Type B pancreatic cell (in vitro differentiated cells): ENCODE measurements at places on chromosomes 3 and 15.

DNA sequence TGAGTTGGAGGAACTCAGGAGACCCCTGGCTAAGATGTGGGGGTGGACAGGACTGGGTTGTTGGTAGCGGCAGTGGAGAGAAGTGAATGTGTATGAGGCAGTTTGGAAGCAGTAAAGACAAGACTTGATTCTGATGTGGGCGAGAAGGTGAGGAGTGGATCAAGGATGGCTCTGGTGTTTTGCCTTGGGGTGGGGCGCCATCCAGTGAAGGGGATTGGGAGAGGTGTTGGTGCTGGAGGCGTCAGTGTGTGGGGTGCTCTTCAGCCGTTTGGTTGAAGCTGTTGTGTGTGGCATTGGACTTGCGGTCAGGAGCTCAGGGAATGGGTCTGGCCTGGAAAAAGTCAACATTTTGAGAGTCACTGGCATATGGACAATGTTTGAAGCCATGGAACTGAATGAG is 13.3 kb downstream of the FAN1 start:
- DNase-seq: no peak

DNA sequence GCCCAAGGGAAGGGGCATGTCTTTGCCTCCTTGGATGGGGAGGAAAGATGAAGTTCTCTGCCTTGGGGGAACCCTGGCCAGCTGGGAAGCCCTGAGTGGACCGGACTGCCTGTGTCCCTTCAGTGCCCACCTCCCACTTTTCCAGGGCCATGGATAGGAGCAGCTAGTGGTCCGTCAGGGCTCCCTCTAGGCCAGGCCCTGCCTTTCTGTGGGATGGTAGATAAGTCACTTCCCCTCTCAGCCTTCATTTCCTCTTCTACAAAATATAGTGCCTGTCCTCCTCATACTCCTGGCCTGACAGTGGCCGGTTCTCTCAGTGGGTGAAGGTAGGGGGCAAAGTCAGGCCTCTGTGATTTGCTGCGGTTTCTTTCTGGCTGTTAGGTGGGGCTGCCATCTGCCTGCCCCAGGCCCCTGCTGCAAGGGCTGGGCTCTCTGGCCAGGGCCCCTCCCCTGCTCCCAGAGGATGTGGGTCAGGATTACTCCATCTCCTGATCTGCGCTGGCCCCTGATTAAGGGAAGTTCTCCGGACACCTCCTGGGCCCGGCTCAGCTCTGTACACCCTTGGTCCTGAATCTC is 1.4 kb downstream of the PLEKHO2 start:
- no peak for DNase-seq

GRCh38 chr3:127723011-127723567 is 50.3 kb downstream of the ABTB1 start:
- DNase-seq: no peak

- no peak for DNase-seq
Measured at GRCh38 chr3:195524171-195524896, 18.8 kb downstream of the PPP1R2 start.

DNA sequence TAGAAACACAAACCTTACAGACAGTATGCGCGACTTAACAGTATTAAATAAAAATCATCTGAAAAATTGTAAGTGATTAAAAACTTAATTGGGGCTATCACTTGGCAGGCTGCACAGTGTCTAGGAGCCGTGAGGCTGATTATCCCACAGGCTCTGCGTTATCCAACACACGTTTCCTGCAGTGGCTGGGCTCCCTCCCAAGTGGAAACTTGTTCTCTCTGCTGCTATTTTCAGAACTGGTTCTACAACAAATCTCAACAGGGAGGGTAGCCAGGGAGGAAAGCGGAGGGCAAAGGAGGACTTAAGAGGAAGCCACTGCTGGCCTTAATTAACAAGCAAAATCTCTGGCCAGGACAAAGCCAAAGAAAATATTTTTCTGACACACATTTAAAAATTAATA is 555.2 kb downstream of the MAGI1 start:
- DNase-seq: no peak

GRCh38 chr3:197000211-197000610 is 29.4 kb downstream of the MELTF start:
- no peak for DNase-seq

- DNase-seq: peak; percentile 44
Measured at GRCh38 chr3:141127344-141128125, 76.4 kb downstream of the SPSB4 start.

- no peak for DNase-seq
Measured at GRCh38 chr15:51161491-51162220, 67.0 kb upstream of the TNFAIP8L3 start.

DNA sequence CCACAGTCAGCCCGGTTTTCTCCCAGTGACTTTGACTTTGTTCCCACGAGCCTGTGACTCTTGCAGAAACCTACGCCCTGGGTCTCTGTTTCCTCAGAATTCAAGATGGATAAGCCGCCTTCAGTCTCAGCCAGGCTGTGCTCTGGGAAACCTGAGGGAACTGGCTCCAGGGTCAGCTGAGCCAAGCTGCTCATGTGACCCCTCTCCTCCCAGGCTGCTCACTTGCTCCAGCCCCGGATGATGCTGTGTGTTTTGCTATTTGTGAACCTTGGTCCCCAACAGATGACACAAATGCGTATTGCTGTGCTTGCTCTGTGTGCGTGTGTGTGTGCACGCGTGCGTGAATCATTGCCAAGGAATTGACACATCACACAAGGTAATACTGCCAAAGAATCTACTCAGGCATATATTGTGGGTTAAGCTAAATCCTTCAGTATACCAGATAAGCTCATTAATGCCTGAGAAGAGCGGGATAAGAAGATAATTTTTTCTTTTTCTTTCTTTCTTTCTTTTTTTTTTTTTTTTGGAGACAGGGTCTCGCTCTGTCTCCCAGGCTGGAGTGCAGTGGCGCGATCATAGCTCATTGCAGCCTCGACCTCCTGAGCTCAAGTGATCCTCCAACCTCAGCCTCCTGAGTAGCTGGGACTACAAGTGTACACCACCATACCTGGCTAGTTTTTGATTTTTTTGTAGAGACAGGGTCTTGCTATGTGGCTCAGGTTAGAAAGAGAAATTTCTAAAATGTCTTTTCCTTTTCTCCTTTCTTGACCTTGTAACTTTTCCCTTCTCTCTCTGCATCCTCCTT is 29.2 kb upstream of the UMPS start:
- DNase-seq: no peak

GRCh38 chr15:74402873-74403587 is 30.7 kb downstream of the SEMA7A start:
- DNase-seq: no peak

DNA sequence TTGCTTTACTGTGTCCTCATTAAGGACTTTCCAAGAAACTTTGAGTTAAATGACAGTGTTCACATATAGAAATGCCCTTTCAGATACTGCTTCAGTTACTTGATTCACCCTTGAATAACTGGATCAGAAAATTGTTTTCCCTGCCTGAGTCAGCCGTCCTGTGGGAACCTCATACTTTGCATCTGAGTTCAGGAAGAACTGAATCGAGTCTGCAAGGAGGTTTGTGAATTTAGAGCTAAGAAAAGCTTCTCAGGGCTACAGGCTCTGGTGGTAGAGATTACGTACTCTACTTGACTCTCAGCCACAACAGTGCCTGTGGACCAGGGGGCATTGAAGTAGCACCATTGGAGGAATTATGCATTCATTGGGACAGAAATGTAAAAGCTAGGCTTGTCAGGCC is 252.4 kb upstream of the C2CD4B start:
- DNase-seq: no peak

DNA sequence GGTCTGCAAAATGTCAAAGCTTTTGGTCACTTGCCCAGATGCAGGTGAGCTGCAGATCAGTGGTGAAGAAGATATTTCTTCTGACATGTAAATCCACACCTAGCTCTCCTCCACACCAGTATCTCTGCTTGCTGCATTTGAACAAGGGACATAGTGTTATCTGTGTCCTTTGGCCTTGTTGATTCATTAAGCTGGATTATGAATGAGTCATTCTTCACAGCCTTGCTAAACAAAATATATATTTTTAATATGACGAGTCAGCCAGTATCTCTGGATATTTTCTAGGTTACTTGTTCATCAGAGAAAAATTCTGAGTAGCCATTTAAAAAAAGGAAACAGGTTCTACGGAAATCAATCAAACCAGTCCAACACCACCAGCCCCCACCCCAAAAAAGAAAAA is 190.6 kb upstream of the ADAMTS9 start:
- DNase-seq: no peak

DNA sequence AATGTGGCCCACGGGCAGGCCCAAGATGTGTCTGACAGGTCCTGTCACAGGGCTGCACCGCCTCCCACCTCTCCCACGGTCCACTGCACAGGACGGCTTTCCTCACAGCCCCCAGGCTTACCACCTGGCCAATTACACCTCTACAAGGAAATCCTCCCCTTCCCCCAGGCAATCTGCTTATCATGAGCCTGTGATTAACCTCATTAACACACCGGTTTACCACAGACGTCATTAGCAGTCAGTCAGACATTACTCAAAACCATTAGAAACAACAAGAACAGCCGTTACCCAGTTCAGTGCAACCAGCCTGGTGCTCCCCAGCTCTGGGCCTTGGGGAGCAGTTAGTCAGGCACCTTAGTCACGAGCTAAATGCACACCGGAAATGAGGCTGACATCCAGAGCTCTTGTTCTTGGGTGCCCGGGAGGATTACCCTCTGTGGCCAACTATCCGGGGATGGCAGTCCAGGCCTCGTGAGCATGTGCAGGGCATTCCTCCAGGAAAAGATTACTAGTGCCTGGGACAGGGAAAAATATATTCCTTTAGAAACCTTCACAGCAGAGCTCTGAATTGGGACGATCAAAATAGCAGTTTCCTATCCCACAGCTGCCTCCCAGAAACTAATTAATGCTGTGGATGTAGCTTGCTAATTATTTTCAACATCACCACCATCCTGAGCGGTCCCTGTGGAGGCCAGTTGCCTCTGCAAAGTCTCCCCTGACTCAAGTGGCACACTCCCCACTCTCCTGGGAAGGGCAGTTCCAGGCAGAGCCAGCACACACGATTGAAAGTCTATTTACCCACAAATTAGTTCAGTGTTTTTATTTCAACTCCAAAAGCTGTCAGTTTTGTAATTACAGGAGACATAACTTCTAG is 117.4 kb upstream of the ZBED2 start:
- DNase-seq: no peak

GRCh38 chr15:29986946-29987345 is 95.8 kb upstream of the GOLGA8J start:
- no peak for DNase-seq

- DNase-seq: no peak
Measured at GRCh38 chr3:50089609-50089945, 858 bp downstream of the RBM5 start.

DNA sequence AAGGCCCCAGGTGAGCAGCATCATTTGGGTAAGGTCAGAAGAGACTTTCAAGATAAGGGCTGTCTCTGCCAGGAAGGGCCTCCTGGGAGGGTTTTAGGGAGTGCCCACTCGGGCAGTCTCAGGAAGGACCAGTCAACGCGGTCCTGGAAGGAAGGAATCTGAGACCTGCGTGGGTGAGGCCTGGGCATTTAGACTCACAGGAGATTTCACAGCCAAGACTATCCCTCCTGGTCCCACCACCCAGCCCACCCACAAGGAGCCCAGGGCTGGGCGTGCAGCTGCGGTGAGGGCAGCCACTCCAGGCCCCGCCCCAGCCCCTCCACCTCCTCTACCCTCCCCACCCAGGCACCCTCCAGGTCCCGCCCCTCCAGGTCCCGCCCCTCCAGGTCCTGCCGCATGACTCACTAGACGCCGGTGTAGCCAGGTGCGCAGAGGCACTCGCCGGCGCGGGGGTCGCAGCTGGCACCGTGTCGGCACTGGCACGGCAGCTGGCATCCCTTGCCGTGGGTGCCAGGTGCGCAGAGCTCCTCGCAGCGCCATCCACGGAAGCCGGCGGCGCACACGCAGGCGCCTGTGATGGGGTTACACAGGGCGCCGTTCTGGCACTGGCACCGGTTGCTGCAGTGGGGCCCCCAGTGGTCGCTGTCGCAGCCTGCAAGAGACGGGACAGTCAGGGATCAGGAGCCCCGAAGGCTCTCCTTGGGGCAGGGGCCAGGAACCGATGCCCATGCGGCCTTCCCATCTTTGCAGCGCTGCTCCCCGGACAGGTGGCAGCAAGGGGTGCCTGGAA is 112.7 kb downstream of the RAB11A start:
- no peak for DNase-seq

GRCh38 chr3:88180398-88180999 is 30.7 kb downstream of the C3orf38 start:
- DNase-seq: no peak

DNA sequence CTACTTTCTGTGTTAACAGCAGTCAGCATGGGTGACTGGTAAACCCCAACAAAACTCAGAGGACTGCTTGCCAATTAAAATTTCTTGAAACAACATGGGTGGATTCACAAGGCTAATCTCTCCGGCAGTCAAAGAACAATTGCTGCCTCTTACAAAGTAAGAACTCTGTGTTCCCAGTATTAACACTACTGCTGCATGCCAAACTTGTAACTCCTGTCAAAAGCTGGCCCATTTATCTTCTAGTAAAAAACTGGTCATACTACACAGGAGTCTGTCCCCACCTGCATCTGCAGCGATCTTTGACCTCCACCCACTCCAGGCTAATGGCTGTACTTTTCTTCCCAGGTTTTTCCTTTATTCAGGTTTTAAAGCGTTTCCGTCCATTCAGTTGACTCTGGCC is 8.7 kb upstream of the ZNF589 start:
- no peak for DNase-seq

DNA sequence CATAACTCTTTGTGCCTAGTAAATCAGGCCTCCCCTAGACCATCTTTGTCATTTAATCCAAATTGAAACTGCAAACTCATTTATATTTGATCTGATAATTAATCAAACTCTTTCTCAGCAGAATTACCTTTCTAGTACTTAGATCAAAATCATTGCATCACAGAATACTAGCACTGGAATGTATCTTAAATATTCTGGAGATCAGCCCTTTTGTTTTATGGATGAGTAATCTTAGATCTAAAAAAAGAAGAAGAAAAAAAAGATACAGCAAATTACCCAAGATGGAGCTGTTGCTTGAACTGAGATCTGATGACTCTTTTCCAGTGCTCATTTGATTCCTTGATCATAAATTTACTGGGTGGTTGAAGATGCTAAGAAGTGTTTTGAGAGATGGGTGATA is 47.9 kb downstream of the NAALADL2 start:
- no peak for DNase-seq

GRCh38 chr3:37163262-37164015 is 10.9 kb downstream of the LRRFIP2 start:
- no peak for DNase-seq

DNA sequence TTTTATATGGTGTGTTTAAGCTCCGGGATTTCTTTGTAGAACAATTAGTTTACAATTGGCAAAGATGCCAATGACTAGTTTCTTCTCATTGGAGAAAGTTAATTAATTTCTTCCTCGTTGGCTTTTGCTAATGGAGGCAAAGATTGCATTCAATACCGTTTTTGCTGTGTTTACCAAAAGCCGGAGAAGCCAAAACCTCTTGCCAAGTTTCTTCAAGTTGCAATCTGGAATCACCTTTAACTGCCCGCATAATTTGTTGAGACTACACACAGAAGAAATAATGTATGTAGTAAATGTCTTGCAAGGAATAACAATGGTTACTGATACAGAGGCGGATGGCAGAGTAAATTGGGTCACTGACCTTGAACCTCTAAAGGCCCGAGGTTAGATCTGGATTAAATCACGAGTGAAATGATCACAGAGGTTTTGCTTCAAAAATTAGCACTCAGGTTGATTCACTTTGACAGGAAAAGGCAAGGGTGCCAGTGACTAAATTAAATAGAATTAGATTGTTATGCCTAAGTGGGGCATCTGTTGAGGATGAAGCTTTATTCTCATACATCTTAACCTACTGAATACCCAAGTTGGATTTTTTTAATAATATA is 732.1 kb upstream of the NR2F2 start:
- no peak for DNase-seq

- DNase-seq: no peak
Measured at GRCh38 chr15:65805019-65805745, 13.1 kb upstream of the DENND4A start.
